ENCODE measurements at places on chromosomes 4 and X.
A peak's percentile ranks its signal among the peaks of the same experiment; 100 is the strongest.

DNA sequence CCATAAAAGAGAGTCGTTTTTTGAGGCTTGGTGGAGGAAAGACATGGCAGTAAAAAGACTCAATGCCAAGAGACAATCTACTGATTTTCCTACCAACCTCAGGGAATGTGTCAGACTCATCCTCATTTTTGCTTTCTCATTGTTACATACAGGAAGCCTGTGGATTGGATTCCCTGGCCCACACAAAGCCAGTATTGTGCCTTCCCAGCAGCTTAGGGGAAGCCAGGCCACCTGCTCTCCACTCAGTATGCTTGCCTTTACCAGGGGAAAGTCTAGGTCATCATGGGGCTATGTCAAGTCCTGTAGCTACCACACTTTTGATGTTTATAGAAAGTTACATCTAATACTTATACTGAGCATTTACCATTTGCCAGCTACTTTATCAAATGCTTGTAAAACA, 11.0 kb downstream of the BMX start:
- peak; percentile 69 for DNase-seq

DNA sequence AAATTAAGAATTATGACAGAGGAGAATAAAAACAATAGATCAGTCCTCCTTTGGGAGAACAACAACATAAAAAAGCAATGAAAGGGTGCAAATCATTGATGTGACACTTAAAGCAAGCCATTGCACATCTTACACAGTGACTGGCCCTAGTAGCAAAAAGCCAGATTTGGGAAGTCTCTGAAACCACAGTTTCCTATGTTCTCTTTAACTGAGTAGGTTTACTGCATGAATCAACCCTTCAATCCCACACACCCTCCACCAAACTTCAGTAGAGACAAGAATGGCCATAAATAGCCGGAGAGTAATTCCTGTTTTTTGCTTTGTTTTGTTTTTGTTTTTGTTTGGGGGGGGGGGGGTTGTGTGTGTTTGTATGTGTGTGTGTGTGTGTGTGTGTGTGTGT, 180.8 kb downstream of the VEGFC start:
- DNase-seq = no peak

GRCh38 chr4:109915385-109916026, 2.8 kb downstream of the EGF start:
- DNase-seq = no peak

GRCh38 chr4:139154952-139155557, 22.0 kb downstream of the ELF2 start:
- DNase-seq = no peak

DNA sequence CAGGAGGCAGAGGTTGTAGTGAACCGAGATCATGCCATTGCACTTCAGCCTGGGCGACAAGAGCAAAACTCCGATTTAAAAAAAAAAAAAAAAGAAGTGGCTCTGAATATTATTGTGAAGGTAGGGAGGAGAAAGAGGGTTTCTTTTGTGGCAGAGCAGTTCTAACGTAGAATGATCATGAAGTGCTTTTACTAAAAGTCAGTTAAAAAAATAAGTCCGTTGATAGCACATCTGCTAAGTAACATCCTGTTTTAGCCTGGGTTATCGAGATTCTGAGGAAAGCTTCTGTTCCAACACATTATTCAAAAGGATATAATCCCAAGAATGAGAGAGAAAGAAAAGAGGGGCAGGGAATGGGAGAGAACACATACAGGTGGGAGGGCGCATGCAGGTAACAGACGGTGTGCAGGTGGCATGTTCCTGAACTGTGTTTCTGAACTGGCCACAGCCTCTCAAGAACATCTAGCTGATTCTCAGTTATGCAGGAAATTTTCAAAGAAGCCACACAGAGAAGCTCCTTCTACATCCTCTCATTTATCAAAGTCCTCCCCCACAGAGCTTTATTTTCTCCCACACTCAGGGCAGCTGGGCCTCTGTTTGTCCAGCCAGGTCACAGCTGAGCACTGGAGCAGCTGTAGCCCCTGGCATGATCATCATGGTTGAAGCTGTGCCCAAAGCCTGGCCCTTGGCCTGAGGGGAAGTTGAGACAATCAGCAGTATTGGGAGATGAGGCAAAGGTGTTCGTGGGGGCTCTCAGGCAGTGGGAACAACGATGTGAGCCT, 342.3 kb downstream of the ZNF674 start:
- DNase-seq = no peak

DNA sequence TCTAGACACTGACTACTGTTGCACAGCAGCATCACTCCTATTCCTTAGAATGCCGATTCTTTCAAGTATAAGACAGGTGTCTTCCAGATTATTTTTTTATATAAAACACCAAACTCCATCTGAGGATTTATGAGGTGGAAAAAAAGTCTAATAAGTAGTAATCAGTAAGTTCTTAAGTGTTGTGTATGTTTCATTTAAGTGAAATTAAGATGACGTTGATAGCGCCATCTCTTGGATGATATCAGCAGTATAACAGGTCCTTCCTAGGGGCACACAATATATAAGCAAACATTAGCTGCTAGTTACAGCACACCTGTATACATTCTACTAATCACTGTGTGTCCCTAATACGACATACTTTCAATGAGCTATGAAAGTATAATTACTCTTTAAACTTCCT, 99.6 kb upstream of the STS start:
- DNase-seq = no peak

- no peak for DNase-seq
Measured at GRCh38 chr4:93814141-93814540, 14.4 kb upstream of the ATOH1 start.

DNA sequence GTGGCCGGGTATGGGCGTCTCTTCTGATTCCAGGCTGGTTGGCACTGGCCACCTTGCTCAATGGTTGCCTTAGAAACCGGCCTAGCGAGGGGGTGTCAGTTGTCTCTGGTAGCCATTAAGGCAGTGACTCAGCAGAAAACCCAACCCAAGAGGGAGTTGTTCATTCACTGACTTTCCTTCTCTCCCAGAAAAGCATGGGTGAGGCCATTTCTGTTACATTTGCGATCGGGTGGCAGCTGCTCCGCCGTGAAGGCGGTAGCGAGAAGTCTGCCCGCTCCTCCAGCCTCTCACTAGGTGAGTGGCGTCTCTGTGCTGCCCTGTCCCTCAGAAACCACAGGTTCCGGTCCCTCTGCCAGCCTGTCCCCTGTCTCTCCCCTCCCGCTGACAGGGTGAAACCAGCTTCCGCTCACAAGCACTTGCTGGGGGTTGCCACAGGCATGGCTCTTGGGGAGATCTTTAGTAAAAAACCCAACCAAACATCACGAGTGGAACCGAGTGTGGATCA, 17.4 kb downstream of the IRAK1 start:
- DNase-seq = peak; percentile 30

DNA sequence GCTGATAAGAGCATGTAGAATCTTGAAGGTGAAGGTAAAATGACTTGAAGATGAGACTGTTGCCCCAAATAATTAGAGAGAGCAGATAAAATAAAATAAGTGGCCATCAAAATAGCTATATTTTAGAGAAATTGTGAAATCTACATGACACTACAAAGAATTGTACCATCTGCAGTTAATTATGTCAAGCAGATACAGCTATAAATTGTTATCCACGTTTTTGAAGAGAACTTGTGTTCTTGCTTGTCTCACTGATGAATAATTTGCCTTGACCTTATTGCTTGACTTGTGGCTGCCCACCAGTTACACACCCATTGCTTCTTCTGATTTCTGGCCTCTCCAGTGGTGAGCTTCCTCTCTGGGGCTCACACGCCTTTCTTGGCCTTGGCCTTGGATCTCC, 75.8 kb upstream of the TNIP3 start:
- DNase-seq = no peak

DNA sequence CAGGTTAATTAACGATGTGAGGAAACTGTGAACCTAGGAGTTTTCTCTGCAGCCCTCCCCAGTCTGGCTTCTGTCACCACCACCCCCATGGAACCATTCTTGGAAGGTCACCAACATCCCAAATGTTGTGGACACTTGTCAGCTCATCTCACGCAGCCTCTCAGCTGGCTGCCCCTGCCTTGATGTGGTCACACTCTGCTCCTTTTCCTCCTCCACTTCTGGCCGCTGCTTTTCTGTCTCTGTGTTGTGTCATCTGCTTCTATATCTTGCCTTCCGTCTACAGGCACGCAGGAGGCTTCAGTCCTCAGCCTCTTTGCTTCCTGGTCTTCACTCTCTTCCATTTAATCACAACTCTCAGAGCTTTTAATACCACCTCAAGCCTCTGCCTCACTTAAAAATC, 371.5 kb upstream of the SLIT2 start:
- no peak for DNase-seq

DNA sequence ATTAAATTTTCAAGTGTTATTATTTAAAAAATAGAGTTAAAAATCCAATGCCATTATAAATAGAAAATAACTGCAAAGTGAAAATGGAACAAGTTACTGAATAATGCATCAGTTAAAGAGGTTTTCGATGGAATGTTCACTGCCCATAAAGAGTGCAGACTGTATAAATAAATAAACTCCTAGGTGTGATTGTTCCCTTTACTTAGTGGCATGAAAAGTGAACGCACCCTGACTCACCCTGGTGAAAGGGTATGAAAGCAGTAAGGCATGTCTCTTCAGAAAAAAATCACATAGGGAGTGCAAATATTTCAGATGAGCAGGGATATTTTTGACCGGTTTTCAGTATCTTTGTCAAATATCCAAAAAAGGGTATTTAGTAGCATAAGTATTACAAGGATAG, 387.8 kb downstream of the DCAF12L2 start:
- DNase-seq = no peak
